ENCODE measurements at places on chromosomes 3 and 15. TPM values are rescaled to one million over a fixed set of nuclear protein-coding genes. Genes with fewer than 3 reads are reported as not detected.

The SPESP1 gene
- 3.2 TPM for total RNA-seq

The SST gene
- not detected for total RNA-seq

The CNTN6 gene
- total RNA-seq: 0.18 TPM

The SLC2A2 gene
- total RNA-seq: 0.09 TPM

The DAZL gene
- total RNA-seq: not detected

The SERPINI1 gene
- total RNA-seq: 1.7 TPM

The MCF2L2 gene
- total RNA-seq: 0.37 TPM

The GP9 gene
- total RNA-seq: not detected

The CACNA2D2 gene
- total RNA-seq: 0.09 TPM

The PPP1R14D gene
- total RNA-seq: not detected

The MEX3B gene
- total RNA-seq: 6.1 TPM

The SLITRK3 gene
- total RNA-seq: not detected

The PLOD2 gene
- 239 TPM for total RNA-seq

The USP3 gene
- 30.2 TPM for total RNA-seq
